ENCODE measurements at places on chromosomes 12 and 14. TPM values are rescaled to one million over a fixed set of nuclear protein-coding genes. Genes with fewer than 3 reads are reported as not detected.

ANKS1B gene
- polyA plus RNA-seq: 1.7 TPM

GPR84 gene
- not detected for polyA plus RNA-seq

FERMT2 gene
- polyA plus RNA-seq: 46.2 TPM

EML5 gene
- polyA plus RNA-seq: 0.26 TPM

ANO4 gene
- polyA plus RNA-seq: 0.82 TPM

Measured in kidney (tissue), 22 donors.